Breast epithelium (tissue), 4 donors: ENCODE measurements at places on chromosomes 7 and 10. TPM values are rescaled to one million over a fixed set of nuclear protein-coding genes. Genes with fewer than 3 reads are reported as not detected.
A peak's percentile ranks its signal among the peaks of the same experiment; 100 is the strongest.

Gene TMEM273
- 18.4 TPM for total RNA-seq

Gene OLAH
- 2.6 TPM for total RNA-seq

Gene RAB19
- total RNA-seq, result 4.2 TPM

DNA sequence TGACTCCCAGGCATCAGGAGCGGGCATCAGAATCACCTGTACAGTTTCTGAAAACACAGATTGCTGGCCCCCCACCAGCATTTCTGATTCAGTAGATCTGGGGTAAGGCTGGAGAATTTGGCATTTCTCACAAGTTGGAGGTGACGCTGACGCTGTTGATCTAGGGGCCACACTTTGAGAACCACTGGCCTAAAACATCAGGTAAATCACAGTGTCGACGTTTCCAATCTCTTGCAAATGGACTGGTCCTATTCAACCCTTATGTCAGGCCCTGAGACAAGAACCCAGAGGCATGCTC is 564.0 kb downstream of the KCNMA1 start:
- DNase-seq, result no peak

- DNase-seq, result no peak
Observed at GRCh38 chr7:19110776-19111175, 6.7 kb downstream of the TWIST1 start.

DNA sequence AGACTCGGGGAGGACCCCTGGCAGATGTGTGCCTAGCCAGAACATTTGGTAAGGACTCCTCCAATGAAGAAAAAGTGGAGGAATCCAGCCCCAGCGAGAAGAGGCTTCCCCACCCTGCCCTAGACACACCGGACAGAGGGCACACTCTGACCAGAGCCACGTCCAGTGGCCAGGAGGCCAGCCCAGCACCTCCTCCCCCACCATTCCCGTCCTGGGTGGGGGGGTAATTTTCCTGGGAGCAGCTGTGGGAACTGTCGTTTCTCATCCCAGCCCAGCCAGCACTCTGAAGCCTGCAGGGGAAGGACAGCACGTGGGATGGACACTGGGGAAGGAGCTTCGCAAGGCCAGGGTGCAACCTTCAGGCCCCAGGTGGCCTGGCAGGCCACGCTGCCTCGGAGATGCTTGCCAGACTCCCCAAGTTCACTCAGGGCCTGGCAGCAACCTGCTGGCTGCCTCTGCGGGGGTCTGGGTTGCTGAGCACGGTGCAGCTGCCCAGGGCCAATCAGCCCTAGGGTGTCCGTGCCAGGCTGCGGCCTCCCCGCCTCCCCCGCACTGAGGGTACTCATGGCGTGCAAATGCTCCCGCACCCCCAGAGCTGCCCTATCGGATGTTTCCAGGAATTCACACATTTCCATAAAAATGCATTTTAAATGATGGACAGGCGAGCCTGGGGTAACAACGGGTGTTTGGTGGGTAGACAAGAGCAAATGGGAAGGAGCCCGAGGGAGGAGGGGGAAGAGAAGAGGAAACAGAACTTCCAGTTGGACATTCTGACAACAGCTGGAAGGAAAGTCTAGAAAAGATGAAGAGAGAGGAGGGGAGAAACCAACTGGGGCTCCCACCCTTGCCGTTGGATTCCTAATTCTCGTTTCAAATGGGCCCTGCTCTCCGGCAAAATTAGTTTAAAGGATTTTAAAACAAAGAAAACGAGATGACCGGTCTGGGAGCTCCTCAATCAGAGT is 1.9 kb upstream of the EN2 start:
- DNase-seq, result peak; percentile 34

DNA sequence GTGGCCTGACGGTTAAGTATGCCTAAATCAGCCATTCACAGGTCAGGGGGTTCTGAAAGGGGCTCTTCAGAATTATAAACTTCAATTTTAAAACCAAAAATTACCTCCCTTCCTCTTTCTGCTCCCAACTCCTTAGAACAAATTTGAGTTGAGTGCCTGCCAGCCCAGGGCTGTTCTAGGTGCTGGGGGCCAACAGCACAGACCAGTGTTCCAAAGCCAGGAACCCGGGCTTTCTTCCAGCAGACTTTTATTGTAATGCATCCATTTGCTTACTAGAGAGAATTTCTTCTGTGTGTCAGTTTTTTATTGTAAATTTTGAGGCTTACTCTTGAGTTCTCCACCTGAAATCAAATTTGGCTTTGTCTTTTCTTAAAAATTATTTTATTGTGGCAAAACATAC is 238.5 kb downstream of the CACNB2 start:
- no peak for DNase-seq

DNA sequence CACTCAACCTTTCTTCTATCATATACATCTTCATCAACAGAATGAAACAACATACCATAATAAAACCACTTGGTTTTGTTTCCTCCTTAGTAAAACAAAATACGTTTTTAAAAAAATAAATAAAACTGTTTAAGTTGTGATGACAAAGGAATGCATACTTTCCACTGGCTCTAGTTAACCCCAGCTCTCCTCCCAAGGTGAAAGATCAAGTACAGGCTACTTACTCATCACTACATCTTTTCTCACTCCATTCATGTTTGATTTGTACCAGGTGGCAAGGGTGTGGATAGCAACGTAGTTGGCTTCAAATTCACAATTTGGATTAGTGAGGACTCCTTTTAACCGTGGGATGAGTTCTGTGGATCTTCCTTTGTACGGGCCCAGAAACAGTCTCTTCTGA is 14.7 kb downstream of the OGA start:
- no peak for DNase-seq

DNA sequence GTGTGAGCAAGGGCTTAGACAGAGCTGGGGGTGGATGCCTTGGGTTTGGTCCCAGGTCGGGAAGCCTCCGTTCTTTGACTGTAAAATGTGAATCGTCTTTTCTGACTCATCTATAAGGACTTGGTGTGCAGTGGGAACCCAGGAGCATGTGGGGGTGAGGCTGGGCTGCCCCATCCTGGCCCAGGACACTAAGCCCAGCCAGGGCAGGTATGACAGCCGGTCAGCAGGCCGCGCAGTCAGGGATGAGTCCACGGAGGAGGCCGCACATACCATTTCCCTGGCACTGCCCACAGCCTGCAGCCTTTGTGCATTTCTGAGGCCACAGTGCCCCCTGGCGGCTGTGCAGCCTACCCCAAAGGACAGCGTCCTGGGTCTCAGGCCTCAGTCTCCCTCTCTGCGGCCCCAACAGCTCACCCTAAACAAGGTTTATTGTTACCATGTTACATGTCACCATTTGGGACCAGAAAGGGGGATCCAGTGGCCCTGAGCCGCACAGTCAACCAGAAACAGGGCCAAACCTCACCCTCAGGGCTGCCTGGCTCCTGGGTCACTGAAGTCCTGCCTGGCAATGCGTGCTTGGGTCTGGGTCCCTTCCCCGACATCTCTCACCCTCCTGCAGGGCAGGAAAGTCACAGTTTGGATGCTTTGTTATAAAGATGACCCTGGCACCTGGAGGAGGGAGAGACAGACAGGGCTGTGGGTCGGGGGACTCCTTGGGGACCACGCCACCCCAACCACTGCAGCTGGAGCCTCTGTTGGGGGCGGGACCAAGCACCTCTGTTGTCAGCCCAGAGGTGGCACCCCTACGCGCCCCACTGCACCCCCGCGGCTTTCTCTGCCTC is 14.4 kb upstream of the SH2B2 start:
- peak; percentile 70 for DNase-seq

GRCh38 chr10:4652111-4653010 is 173.6 kb upstream of the AKR1E2 start:
- no peak for DNase-seq

- no peak for DNase-seq
Observed at GRCh38 chr7:98881561-98882315, 3.4 kb downstream of the TRRAP start.

GRCh38 chr7:64876792-64877713 is 26.0 kb upstream of the ZNF273 start:
- no peak for DNase-seq

DNA sequence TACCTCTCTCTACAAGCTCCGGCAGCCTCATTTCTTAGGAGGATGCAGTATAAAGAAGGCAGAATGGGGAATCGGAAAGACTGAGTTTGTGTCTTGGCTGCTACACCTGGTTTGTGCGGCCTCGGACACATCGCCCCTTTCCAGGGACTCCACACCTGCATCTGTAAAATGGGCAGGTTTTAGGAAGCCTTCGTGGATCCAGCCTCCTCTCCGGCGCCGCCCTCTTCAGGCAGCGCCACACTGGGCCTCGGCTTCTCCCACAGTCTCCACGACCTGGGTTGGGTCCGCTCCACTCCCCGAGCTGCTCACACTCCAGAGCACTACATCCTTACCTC is 341 bp downstream of the GOT1 start:
- no peak for DNase-seq

DNA sequence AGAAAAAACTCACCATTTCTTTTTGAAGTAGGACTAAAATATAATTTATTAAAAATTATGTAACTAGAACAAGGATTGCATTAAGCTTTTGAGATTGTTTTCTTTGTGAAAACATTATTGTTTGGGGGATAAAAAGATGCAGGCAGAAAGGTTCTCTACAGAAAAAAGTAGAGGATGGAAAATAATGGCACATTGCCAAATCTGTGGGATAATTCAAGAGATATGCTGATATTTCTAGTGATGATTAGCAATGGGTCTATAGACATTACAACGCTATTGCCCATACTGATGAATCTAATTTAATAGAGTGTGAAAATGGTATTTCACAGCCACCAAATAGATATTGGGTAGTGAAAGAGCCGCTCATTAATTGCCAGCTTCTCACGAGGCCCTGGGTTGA is 204.3 kb downstream of the RAPGEF5 start:
- DNase-seq, result no peak

- no peak for DNase-seq
Observed at GRCh38 chr10:83934062-83934461, 205.2 kb upstream of the GHITM start.

- DNase-seq, result no peak
Observed at GRCh38 chr7:125222596-125222995, 293.0 kb upstream of the POT1 start.

- no peak for DNase-seq
Observed at GRCh38 chr10:123759501-123760031, 93.4 kb downstream of the GPR26 start.

DNA sequence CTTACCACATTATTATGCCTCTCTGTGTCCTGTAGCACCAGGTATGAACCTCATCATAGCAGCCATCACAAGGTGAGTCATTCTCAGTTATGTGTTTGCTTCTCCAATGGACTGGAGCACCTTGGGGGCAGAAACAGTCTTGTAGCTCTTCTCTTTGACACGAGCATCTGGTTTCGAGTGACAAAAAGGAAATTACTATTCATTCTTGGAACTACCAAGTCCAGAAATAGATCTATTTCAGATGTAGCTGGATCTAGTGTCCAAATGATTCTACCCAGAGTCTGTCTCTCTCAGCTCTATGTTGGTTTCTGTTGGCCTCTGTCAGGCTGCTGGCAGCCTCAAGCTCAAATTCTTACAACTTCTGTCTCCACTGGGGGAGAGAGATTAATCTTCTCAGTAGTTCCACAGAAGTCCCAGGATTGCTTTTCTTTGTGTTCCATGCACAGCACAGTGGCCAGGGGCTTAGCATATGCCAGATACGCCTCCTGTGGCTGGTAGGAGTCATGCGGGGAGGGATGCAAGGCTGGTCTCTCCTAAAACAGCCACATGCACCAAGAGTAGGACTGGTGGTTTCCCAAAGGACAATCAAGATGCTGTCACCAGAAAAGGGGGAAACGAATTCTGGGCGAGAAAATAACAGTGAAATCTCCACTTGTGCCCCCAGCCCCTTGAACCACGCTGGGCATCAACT is 37.2 kb upstream of the PAPSS2 start:
- no peak for DNase-seq

DNA sequence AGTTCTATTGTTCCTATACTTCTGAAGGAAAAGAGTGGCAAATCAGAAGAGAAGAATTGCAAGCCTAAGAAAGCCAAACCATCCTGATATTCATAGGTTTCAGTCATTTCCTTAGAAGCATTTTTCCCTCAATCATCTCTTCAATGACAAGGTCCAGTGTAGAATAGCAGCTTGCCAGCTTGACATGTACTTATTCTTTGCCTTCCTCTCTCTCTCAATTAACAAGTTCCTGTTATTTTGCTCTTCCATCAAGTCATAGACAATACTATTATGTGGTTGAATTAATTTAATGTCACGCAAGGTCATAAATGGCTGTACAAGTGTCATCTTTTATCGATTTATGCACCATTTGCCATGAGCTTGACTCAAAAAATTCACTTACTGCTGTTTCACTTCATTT is 216.3 kb upstream of the MBL2 start:
- no peak for DNase-seq

DNA sequence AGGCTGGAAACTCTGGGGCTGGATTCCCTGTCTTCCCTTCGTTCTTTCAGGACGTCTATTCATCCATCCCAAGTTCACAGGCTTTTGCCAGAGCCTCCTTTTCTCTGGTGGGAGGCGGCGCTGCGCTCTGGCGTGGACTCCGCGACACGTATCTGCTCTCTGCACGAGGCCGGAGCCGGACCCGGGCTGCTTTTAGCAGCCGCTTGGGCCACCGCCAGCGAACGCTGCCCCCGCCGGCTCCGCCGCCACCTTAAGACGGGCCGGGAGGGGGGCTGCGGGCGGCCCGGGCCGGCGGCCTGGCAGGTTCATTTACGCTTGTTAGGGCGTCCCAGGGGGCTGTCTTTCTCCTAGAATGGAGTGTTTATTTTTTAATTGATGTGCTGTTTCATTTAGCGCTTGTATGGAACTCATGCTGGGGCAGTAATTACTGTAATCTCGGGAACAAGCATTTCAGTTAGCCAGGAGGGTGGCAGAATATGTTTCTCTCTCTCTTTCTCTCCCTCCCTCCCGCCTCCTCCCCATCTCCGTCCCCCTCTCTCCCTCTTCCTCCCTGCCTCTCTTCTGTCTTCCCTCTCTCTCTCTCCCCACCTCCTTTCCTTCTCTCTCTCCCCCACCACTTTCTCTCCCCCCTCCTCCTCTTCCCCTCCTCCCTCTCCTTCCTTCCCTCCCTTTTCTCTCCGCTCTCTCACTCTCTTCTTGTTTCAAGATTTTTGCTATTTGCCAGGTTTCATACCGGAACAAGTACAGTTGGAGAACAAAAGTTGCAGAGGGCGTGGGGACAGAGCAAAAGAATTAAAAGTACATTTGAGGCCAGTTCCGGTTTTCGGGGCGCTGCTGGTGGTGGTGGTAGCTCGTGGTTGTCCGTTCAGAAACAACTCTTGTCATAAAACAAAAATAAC is 1.3 kb upstream of the FZD8 start:
- peak; percentile 56 for DNase-seq

DNA sequence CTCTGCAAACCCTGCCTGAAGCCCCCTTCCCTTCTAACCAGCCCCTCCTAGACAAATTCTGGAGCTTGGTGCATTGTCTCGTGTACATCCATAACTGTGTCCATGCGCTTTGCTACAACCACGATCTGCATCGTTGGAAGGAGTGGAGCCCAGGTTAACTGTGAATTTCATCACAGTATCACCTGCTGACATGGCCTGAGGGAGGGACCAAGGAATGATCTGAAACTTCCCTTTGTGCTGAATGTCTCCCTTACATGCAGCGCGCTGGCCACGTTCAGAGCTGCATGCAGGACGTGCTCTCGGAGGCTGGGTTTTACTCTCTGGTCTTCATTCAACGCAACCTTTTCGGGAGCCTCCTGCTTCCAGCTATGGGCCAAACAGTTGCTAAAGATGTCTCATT is 222.3 kb downstream of the CUX1 start:
- no peak for DNase-seq
